ENCODE measurements at places on chromosomes 16 and 17.

GRCh38 chr17:57605675-57606105 lies 139.4 kb downstream of the CCDC182 start:
- H3K27ac ChIP-seq: peak overlapping the region; percentile 73
- H3K27me3 ChIP-seq: no peaks in the 10 kb centered on the region
- peaks cover 84% of the 10 kb centered on the region for H3K4me1 ChIP-seq
- no peaks in the 10 kb centered on the region for H3K36me3 ChIP-seq
- peak; percentile 78 for DNase-seq

DNA sequence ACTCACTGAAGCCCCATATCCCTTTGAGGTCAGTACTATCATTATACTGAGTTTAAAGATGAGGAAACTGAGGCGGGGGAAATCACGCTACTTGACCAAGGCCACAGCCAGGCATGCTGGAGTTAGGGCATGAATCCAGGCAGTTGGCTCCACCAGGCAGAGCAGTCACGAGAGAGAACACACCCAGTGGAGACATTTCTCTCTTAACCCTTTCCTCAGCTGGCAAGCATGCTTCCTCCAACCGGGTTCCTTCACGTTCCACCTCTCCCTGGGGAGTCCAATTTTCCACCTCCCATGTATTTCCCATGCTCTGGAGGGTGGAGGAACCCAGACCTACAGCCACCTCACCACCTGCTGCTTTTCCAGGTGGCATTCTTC lies 32.8 kb downstream of the VAC14 start:
- no peaks in the 10 kb centered on the region for H3K4me1 ChIP-seq
- peaks cover 34% of the 10 kb centered on the region for H3K36me3 ChIP-seq
- no peak for DNase-seq
- H3K27ac ChIP-seq: no peak overlapping the region
- no peak overlapping the region for H3K4me3 ChIP-seq

GRCh38 chr17:73744411-73744810 lies 100.2 kb upstream of the SDK2 start:
- H3K27ac ChIP-seq: no peak overlapping the region
- peaks cover 16% of the 10 kb centered on the region for H3K4me1 ChIP-seq
- H3K4me3 ChIP-seq: no peak overlapping the region
- no peaks in the 10 kb centered on the region for H3K27me3 ChIP-seq
- H3K36me3 ChIP-seq: no peaks in the 10 kb centered on the region
- DNase-seq: no peak

GRCh38 chr16:87424266-87424665 lies 32.1 kb downstream of the MAP1LC3B start:
- no peaks in the 10 kb centered on the region for H3K27me3 ChIP-seq
- H3K27ac ChIP-seq: no peak overlapping the region
- no peak for DNase-seq

- no peak overlapping the region for H3K4me3 ChIP-seq
- H3K27ac ChIP-seq: no peak overlapping the region
- peaks cover 43% of the 10 kb centered on the region for H3K4me1 ChIP-seq
These were observed 20.9 kb upstream of the IL17C start for GRCh38 chr16:88617268-88618031.
